Esophagus squamous epithelium (tissue), 5 donors: ENCODE measurements at places on chromosomes 2 and 18.

GRCh38 chr2:29053670-29054400 lies 20.5 kb downstream of the PCARE start:
- DNase-seq, result no peak

- DNase-seq, result no peak
These were observed 101.3 kb downstream of the INHBB start for GRCh38 chr2:120447127-120447785.

DNA sequence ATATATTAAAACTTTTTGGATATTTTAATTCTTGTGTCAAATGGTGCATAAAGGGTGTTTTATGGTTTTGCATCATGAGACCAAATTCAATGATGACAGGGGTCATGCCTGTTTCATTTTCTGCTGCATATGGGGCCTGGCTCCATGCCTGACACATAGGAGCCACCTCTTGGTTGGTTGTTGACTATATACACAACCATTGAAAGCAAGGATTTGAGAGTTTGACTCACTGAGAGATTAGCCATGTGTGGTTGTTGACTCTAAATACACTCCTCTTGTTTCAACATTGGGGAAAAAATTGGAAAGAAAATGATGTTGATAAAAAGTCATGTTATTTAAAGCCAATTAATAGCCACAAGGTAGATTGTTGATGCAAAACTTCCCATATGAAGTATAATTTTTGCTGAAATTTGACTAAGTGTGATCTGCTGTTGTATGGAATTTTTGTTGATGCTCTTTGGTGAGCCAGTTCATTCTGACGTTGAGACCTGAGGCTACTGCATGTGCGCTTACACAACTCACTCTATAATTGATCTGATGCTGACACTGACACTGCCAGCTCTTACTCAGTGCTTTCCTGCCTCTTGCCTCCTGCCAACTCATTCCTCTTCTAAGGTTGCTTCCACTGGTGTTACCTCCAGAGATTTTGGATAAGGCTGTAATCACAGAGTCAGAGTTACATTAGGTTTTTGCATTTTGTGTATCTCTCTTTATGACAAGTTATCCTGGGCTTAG lies 446.2 kb upstream of the SLC14A2 start:
- DNase-seq, result no peak

GRCh38 chr2:172234716-172235691 lies 132.3 kb upstream of the DLX2 start:
- DNase-seq, result no peak

DNA sequence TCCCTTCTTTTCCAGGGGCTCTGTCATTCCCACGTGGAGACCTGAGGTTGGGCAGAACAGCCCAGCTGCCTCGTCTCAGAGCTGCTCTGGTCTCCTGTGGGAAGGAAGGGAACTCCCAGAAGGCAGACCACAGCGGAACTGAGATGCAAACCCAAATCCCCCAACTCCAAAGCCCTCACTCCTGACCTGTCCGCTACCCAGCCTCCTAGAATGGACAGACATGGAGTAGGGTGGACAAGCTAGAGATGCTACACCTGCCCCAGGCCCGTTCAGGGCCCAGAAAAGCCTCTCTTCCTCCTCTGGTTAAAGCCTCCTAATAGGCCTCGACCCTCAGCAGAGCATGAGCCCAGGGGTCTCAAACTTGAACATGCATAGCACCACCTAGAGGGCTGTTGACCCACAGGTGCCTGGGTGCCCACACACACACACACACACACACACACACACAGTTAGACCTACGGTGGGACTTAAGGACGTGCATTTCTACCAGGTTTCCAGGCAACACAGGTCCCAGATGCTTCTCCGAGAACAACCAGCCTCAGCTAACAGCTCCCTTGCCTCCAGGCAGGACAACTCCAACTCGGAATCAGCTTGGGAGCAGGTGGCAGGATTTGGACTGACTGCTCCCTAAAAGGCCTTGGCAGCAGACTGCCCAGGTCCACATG lies 93.5 kb downstream of the TNS1 start:
- DNase-seq, result no peak

DNA sequence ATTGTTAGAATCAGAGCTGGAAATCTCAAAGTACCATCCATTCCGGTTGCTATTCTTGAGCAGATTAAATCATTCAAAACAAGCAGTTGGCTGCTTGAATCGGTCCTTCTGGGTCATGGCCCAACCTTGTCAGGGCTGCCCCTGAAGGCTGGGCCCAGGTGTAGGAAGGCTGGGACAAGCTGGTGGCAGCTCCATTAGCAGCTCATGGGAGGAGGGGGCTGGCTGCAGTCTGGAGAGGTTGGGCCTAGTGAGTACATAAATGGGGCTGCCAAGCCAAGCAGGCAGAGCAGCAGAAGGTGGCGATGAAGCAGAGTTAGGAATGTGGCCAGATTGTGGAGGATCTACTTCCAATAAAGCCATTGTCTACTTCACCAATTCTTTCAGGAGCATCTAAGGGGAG lies 81.4 kb downstream of the ADCYAP1 start:
- no peak for DNase-seq

DNA sequence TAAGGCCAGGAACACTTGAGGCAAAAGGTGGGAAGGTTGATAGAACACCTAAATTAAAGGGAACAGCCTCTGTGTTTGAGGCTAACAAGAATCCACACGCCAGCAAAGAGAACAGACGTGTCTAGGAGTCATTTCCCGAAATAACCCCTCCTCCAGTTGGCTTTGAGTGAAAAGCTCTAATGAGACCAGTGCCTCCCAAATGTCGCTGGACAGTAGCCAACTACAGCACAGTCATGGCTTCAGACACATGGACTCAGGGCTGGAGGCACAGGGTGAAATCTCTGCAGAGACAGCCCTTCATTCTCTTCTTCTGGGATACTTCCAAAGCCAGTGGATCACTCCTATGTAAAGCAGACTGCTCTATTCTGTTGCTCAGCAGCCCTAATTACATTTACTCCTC lies 49.6 kb downstream of the SOWAHC start:
- no peak for DNase-seq

- DNase-seq, result no peak
These were observed 17.6 kb upstream of the ADI1 start for GRCh38 chr2:3536682-3537632.

DNA sequence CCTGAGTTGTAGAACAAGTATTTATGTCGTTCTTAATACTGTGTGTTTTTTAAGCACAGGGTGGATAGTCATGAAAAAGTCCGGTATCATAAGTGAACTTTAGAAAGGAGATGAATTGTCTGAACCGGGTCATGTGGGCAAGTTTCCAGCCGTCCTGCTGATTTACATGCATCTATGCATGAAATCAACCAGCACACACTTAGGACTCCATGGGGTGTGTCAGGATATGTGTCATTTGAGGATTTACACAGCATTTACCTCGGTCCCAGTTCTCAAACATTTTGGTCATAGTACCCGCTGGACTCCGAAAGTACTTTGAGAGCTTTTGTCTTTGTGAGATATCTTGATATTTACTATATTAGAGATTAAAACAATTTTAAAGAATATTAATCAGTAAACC lies 47.5 kb upstream of the TWSG1 start:
- DNase-seq, result no peak
